ENCODE measurements at places on chromosomes 2 and 18.
A peak's percentile ranks its signal among the peaks of the same experiment; 100 is the strongest.

DNA sequence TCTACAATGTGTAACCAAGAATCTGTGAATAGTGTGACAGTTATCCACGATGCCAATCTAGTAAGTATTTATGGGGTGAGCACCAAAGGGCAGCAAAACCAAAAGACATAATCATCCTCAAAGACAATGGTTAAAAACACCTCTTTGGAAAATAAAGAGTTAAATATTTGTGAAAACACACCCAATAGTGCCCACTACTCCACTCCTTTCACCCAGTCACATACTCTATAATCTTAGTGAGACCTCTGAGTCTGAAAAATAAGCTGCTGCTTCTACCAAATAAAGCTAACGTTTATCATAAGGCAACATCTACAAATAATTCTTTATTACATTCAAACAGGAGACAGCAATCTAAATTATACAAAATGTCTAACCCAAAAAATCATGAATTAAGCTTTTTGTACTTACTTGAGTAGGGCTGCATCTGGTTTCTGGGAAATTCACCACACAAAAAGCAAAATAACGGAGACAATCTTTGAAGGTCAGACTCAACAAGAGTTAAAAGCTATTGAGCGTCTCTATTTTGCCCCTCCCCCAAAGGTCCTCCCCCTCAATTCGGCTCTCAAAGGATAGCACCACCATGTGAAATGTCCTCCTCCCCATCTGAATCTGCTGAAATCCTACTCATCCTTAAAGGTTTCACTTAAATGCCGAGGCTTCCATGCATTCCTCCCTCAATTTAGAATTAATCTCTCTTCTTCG, 2.0 kb downstream of the RAPH1 start:
- DNase-seq = no peak

DNA sequence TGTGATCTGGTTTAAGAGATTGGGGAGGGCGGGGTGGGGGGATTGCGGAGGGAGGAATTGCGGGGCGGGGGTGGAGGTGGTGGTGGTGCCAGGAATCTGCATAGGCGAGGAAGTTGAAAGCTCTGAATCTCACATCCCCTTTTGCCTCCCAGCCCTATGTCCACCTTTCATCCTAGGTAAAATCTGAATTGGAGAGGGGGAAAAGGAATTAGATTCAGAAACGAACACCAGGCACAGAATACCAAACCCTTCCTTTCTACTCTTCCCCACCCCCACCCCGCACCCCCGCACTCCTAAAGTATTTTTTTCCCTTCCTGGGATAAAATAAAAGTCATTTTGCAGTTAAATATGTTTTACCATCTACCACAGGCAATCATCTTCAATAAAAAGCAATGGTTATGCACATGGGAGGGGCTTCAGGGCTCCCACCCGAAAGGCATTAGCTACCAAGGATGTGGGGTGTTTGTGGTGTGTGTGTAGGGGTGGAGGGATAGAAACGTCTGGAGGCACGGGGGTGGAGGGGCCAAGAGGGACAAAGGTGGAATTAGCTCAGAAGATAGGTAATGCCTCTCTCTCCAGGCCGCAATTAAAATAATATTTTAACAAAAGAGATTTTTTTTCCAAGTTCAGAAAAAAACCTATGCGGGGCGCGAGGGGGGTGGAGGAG, 1.8 kb downstream of the IGFBP5 start:
- DNase-seq = no peak

DNA sequence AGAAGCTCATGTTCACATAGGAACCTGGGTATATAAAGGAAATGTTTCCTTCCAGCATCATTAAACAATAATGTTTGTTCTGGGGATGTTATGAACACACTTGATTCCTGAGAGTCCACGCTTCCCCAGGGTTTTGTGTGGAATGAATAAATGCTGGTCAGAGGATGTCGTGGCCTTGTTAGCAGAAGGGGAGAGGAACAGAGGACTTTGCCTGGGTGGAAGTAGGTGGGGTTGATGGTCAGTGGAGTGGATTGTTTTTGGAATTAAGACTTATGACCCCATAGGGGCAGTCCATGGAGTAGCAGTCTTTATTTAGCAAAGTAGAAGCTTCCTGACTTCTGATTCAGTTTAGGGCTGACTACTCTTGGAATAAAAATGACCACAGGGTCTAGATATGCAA, 139.6 kb downstream of the MYO1B start:
- DNase-seq = no peak

DNA sequence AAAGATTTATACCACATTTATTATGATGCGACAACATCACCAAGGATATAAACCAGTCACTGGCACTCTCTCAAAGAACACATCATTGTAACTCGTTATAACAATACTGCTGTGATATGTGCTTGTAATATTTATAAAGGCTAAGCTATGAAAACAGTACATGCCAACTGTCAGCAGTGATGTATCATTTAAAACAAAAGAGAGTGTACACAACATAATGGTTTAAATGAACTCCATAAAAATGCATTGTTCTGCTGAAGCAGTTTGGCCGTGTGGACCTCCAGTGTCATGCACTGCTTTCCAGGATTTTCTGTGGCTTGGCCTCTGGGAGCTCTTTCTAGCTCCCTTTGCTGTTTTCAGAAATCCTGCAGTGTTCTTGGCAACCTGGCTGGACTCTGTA, 215.6 kb downstream of the MTX2 start:
- no peak for DNase-seq

DNA sequence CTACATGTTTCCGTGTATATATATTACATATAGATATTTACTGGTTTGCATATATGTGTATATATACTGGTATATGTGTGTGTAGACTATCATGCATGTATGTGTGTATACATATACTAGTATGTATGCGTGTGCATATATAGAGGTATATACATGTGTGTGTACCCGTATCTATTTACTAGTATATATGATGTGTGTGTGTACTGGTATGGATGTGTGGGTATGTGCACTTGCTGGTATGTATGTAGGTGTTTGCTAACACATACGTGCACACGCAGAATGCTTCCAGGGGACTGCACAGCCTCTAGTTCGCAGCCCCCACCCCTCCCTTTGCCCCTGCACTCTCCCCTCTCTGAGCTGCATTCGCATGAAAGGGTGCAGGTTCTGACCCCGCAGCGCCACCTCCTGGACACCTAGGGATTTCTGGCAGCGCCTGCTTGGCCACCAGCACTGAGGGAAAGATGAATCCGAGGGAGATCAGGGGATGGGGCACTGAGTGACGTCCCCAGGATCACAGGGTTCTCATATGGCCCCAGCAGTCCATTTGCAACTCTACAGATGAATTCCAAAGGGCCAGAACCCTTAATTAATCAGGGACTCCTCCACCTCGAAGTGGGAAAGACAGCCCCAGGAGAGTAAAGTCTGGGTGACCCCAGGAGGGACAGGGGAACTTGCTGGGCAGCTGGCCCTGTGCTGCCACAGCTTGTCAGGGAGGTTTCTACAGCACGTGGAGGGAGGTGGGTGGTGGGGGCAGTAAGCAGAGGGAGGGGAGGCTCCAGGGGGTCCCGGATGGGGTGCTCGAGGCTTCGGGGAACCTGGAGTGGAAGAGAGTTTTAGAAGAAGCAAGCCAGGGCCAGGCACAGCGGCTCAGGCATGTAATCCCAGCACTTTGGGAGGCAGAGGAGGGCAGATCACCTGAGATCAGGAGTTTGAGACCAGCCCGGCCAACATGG, 66.8 kb upstream of the ASAP2 start:
- DNase-seq = peak; percentile 51

DNA sequence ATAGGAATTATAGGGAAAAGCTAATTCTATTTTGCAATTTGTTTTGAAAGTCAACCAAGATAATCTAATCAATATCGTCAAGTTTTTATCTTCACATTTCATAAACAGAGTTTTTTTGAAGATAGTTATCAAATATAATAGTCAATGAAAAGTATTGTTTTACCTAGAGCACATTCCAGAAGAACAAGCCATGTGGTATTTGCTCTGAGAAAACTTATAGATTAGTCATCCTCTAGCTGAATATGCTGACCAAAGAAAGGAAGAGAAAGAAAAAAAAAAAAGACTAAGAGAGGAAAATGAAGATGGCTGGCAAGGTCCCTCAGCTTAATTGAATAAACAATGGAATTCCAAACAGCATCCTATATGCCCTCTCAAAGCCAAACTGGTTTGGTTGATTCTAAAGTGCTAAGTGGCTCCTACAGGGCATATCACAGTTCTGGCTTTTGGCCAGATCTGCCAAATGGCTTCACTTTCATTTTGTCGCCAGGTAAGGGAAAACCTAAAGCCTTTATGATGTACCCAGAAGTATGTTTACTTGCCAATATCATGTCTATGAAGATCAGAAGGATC, 132.6 kb downstream of the VWC2L start:
- DNase-seq = no peak

- DNase-seq = no peak
Measured at GRCh38 chr2:106153781-106154180, 40.3 kb downstream of the UXS1 start.

GRCh38 chr2:8520791-8521344, 161.0 kb upstream of the ID2 start:
- DNase-seq = no peak

DNA sequence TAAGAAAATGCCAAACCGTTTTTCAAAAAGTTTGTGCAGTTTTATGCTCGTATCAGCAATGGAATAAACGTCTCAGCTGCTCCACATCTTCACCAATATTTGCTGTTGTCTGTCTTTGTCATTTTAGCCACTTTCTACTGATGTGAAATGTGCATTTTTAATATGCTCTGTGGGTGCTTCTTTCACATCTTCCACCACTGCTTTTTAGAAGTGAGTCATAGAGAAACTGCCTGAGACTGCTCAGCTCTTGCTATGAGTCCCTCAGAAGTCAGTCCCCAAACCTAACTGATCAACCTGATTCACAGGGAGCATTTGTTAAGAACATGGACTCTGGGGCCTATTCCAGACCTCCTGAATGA, 41.0 kb upstream of the EPC2 start:
- DNase-seq = no peak

DNA sequence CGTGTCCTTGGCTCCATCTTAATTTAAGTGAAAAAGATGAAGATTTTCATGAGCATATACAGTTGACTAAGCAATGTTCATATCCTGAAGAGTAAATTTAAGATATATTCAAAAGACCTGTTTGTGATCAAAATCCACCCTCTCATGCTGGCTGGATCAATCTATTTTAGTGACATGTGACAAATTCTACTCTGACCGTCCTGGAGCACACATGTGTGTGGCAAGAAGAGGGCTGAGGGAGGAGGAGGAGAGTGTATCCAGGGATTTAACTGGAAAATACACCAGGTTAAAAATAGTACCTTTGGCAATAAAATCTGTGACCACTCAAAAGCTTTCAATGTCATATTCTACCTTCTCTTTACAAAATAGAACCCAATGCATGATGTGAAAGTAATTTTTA, 228.7 kb downstream of the PID1 start:
- DNase-seq = no peak

- no peak for DNase-seq
Measured at GRCh38 chr18:13836559-13836958, 12.6 kb downstream of the MC5R start.

DNA sequence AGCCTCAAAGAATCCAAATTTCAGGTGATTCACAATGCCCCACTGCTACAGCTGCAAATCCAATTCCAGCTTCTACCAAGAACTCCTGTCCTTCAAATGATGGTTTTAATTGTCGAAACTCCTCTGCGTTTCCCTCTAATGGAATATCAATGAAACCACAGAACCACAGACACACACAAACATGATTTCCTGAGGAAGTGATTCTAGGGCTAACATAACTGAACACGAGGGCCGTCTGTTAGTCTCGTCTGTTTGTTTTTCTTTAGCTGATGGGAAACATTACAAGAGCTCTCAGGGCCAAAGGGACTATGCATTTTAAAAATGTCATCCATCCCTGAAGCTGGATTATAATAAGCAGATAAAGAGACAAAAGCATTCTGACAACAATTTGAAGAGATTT, 59.4 kb downstream of the RNF152 start:
- DNase-seq = peak; percentile 9

GRCh38 chr18:70072678-70073077, 125.0 kb upstream of the CD226 start:
- peak; percentile 39 for DNase-seq

GRCh38 chr2:121746071-121746578, 9.3 kb upstream of the TSN start:
- peak; percentile 13 for DNase-seq

- no peak for DNase-seq
Measured at GRCh38 chr2:27171351-27171848, 22.6 kb downstream of the TCF23 start.

- no peak for DNase-seq
Measured at GRCh38 chr2:224133387-224133786, 94.3 kb upstream of the SERPINE2 start.

GRCh38 chr2:42457011-42457410, 36.8 kb downstream of the KCNG3 start:
- DNase-seq = no peak

DNA sequence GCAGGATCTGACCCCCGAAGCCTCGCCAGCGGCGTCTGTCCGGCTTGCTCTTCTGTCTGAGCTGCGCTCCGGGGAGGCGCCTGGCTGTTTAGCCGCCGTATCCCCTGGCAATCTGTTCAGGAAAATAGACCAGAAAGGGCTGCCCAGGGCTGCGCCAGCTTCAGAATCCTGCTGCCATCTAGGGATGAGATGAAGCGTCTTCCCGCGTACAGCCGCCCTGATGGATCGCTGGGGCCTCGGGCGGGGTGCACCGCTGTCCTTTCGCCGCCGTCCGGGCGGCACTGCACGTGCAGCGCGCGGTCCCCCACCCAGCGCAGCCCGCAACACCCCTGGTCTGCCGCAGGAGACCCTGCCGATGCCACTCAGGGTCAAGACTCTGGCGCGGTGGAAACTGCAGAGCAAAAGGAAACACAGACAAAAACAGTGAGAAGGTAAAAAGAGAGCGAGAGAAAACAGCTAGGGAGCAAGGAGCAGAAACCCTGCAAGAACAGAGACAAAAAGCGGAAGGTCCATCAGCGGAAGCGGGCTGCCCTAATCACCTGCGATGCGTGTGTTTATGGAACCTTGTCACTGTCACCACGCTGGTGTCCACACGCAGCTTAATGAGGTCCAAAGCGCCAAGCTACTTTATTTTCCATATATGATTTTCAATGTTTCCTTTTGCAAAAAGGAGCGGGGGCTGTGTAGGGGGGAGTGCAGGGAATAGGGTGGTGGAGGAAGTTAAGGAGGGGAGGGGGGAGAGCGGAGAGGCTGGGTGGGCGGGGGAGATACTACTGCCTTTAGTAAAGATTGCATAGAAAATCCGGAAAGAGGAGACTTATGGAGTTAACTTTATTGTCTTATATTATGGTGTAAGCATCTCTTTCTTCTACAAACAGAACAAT, 2113.3 kb upstream of the PIK3C3 start:
- no peak for DNase-seq

DNA sequence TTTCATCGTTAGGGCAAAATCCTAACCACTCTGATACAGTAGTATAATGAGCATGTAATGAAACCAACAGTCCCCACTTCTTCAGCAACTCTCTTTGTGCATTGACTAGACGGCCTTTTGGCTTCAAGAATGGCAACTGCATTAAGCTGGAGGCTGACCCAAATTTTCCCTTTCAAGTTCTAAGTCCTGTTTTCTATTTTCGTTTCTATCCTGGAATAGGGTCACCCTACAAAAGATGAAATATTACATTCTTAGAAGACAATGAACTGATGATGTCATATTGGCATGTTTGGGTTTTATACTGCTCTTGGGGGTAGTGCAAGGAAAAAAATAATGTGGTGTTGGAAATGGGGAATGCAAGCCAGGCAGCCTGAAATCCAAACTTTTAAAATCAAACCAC, 254.4 kb downstream of the ETAA1 start:
- DNase-seq = no peak

- DNase-seq = no peak
Measured at GRCh38 chr18:65750389-65751154, at the start of gene CDH7. Gene CDH7, plus strand, starts transcription at chr18:65751012. Its CDS starts 11,831 bp downstream, at chr18:65762843.

GRCh38 chr18:70279470-70279869, 9.4 kb upstream of the SOCS6 start:
- no peak for DNase-seq

All from CD4-positive, alpha-beta T cell treated with Interleukin-10 for 1 hour (primary cell).